GM12864 (cell line): ENCODE measurements at places on chromosomes 7 and 10.

- DNase-seq, result no peak
These were observed 112.0 kb downstream of the EBF3 start for GRCh38 chr10:129851941-129852640.

DNA sequence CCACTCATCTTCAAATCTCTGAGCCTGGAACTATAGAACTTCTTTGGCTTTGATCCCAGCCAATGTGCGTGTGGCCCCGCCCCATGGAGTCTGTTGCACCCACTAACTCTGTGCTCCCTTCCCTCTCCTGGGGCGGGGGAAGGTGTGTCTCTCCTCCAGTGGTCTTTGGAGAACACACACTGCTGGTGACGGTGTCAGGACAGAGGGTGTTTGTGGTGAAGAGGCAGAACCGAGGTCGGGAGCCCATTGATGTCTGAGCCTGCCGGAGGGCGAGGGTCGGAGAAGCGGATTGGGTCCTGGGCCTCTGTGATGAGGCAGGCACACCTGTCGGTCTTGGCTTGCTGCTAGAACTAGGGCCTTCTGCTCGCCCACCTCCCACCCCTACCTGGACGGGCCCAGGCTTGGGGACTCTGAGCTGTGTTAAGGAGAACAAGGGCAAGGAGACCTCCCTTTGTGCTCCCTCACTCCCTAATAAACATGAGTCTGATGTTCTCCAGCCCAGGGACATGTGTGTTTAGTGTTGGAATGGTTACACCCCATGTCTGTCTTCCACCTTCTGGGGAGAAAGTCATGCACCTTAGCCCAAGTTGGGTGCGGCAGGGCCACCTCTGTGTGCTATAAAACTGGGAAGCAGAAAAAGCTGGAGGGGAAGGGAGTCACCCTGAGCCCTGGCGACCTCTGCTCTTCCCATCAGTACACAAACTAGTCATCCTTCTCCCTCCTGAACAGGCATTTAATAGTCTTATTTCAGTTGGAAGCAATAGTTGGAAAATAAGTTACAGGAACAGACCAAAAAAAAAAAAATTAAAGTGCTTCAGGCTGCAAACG lies 4.6 kb downstream of the TRAPPC14 start:
- no peak for DNase-seq

GRCh38 chr7:16847381-16847860 lies 34.4 kb downstream of the AGR3 start:
- no peak for DNase-seq

- no peak for DNase-seq
These were observed 53.6 kb downstream of the AKR1B1 start for GRCh38 chr7:134405299-134405698.

DNA sequence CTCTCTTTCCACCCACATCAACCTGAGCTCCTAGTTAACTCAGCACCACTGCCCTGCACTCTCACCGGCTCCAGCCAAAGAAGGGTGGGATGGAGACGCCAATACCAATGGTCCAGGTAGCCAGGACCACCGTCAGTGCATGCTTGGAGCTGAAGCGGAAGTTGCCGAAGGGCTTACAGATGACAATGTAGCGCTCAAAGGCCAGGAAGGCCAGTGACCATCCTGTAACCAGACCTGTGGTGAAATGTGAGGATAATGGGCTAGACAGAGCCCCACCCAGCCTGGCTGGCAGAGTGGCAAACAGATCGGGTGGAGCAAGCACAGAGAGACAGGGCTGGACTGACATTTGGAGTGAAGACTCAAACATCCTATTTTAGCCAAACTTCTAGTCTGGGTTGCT lies 673 bp downstream of the OPN1SW start:
- DNase-seq, result no peak

- no peak for DNase-seq
These were observed 88.1 kb upstream of the RET start for GRCh38 chr10:42988517-42989395.

GRCh38 chr10:78267598-78267997 lies 233.9 kb downstream of the RPS24 start:
- DNase-seq, result no peak

DNA sequence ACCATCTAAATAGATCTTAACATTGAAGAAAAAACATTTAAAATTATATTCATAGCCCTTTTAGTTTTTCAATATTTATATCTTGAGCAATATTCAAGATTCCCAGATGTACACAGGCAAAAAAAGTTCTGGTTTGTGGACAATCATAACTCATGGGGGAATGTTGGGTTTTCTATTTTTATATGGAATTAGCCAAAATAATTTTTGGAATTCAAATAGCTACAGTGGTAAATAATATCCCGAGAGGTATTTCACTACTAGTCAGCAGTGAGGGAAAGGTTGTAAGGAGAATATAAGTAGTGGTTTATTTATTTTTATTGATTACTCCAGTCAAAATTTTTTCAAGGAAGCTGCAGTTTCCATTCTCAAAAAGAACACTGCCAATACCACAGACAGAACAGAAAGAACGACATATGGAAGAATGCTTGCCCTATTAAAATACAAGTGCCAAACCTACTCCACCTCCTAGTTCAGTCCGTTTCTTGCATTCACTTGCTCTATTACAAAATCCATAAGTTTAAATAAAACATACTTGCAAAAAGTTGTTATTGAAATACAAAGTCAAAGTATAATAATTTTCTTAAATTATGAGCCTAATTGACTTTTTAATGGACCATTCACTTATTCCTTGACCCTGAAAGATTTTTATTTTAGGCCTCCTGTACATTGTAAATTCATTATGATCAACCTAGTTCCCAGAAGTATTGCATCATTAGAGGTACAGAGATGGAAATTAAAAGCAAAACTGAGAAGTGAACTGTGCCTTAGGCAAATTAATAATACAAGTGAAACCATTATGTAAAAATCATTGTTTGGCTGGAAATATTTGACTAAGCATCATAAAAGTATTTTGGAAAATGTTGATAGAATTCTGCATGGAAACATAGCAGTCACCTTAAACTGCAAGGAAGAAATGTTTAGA lies 533.2 kb downstream of the PARD3 start:
- no peak for DNase-seq

DNA sequence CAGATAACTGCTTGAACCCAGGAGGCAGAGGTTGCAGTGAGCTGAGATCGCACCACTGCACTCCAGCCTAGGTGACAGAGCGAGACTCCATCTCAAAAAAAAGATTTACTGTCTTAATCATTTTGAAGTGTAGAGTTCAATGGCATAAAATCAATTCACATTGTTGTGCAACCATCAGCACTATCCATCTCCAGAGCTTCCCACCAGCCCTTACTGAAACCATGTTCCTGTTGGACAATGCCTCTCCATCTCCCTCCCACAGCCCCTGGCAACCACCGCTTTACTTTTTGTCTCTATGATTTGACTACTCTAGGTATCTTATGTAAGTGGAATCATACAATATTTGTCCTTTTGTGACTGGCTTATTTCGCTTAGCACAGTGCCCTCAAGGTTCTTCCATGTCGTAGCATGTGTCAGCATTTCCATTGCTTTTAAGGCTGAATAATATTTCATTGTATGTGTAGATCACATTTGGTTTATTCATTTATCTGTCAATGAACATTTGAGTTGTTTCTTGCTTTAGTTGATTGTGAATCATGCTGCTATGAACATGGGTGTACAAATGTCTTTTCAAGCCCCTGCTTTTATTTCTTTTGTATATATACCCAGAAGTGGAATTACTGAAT lies 33.1 kb downstream of the NACAD start:
- DNase-seq, result no peak

DNA sequence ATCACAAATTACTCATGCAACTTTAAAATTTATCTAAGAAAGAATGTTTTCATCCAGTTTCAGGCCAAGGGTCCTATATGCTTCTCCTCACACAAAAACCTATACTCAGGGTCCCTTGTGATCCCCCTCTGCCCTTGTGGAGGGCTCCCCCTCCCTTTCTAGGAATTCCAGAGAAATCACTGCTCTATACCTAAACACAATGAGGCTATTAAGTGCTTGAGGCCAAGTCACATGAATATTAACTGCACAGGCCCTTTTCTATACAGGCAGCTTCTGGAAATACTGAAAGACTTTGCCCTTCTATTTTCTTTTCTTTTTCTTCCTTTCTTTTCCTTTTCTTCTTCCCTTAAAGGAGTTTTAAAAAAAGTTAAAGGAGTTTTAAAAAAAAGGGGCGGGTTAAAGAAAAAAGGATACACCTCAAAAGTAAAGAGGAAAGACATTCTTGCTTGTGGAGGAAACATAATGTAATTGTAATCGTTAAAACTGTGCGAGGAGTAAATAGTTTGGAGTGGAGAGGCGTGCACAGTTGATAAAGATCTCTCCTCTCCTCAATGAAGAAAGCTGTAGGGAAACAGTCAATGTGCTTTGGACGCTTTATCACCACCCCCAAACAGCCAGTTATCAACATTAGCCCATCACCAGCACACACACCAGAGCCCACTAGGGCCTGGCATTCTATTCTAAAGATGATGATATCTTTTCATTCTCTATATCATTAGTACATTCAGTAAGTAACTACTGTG lies 16.4 kb downstream of the GRB10 start:
- no peak for DNase-seq

- DNase-seq, result no peak
These were observed 267.3 kb downstream of the PTPRN2 start for GRCh38 chr7:158320328-158320727.

DNA sequence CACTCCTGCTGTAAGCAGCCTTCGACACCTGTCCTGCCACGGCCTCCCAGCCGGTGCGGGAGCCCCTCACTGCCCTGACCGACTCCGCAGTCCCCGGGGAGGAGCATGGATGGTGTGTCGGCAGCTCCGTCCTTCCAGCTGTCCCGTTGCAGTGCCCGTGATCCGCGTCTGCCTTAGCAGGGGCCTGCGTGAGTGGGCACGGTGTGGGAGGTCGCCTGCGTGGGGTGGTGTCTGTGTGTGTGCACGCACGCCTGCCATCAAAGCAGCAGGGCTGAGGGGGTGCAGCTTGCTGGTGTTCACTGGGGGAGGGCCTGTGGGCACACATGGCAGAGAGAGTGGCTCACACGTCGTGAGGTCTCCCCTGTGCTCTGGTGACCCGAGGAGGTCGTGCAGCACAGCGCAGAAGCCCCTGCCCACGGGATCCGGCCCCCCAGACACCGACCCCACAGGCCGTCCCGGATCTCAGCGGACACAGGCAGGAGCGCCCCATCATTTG lies 10.3 kb downstream of the MAFK start:
- no peak for DNase-seq

- DNase-seq, result no peak
These were observed 56.9 kb upstream of the NPY start for GRCh38 chr7:24227068-24227467.

DNA sequence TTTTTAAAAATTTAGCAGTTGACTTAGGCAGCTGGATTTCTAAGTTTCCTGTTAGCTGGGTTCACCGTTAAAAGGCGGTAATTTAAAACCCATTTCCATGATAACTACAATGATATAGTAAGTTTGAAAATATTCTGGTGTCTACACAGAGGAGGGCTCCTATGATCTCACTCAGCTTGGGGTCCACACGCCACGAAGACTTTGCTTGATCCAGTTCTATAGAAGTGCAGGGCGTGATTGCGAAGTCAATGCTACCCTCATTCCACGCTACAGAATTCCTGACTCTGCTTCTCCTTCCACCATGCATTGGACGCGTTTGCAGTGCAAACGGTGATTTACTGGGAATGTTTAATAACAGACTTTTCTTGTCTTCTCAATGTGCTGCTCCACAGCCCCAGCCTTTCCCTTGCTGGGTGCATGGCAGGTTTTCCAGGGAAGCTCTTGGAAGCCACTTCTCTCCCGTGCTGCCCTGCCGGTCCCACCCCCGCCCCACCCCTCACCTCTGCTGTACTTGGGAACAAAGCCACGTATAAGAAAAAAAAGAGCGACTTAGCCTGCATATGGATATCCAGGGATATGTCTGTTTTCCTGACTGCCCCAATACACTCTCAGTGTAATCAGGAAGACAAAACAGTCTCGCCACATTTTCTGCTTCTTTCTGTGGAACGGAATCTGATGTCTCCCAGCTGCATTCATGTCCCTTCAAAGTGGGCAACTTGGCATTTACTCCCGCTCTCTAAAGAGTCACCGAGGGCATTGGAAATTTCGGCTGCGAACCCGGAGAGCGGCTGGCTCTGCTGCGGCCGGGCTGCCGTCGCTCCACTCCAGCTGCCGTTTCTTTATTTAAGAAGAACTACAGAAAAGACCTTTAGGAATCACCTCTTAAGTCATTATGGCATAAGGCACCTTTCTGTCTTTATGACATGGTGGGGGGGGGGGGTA lies 434.4 kb upstream of the MGMT start:
- DNase-seq, result no peak

- no peak for DNase-seq
These were observed 60.8 kb upstream of the HABP2 start for GRCh38 chr10:113491967-113492565.

DNA sequence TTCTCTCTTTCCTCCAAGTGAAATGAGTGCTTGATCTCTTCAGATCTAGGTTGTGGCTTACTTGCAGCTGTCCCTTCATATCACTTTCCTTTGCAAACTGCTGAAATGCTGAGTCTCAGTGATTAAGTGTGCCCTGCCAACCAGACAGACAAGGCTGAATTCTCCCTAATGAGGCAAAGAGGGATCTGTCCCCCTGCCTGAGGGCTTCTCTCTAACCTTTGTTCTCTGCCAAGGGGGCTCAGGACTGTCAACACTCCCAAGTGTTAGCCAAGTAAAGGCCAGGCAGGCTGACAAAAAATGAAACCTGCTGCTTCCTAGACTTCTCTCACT lies at the start of gene MSS51:
Gene MSS51, minus strand, starts transcription at position 24 of the 330 bp plus-strand sequence. CDS start 5,277 bp downstream, outside the sequence.
- DNase-seq, result no peak

DNA sequence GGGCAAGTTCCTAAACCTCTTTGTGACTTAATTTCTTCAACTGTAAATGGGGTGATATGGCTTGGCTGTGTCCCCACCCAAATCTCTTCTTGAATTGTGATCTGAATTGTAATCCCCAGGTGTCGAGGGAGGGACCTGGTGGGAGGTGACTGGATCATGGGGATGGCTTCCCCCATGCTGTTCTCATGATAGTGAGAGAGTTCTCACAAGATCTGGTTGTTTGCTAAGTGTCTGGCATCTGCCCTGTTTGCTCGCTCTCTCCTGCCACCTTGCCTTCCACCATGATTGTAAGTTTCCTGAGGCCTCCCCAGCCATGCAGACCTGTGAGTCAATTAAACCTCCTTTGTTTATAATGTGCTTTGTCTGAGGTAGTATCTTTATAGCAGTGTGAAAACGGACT lies 177.0 kb downstream of the MYOF start:
- no peak for DNase-seq

DNA sequence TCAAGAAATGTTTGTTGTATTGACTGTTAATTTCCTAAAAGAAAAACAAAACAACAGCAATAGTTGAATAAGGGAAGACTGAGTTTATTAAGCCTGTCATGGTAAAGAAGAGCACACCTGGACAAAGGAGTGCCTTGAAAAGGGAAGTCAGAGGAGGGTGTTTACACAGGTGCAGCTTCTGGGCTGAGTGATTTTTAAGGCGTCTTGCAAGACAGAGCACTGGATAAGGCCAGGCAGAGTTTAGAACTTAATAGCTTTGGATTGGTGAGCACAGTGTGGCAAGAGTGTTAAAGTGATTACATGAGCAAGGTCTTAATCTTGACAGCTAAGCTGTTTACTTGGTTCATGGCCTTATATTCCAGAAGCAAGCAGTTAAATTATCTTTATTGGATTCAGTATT lies 423.2 kb downstream of the CNTNAP2 start:
- DNase-seq, result no peak
